ENCODE measurements at places on chromosomes 1 and 21.

GRCh38 chr1:87940421-87940820 lies 611.7 kb downstream of the LMO4 start:
- no peak for DNase-seq

- DNase-seq, result no peak
These were observed 53.6 kb downstream of the LRRC8C start for GRCh38 chr1:89686520-89686919.

GRCh38 chr1:192161976-192162375 lies 3.7 kb downstream of the RGS18 start:
- DNase-seq, result no peak

DNA sequence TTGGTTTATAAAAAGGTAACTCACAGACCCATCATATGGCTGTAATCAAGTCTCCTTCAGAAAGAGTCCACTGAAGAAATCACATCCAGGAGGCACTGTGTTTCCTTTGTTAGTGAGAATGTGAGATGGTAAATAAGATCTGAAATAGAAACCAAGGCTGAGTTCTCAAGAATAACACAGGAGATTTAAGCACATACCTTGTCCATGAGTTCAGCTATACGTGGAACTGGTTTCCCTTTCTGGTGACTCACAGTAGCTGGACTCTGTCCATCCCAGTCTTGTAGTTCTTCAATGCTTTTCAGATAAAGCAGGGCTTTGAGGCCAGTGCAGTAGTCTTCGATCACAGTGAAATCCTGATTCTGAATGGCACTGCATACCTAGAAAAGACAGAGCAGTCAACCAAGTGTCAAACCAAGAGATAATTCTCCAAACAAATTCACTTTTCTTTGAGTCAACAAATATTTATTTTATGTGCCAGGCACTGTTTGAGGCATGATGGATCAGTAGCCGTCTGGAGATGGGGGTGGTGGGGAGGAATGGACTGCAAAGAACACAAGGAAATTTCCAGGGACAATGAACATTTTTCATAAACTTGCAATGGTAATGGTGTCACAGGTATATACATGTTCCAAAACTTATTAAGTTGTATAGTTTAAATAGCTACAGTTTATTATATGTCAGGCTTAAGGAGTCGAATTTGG lies 471.4 kb downstream of the PTBP2 start:
- no peak for DNase-seq

GRCh38 chr1:202593845-202594244 lies 116.4 kb downstream of the SYT2 start:
- no peak for DNase-seq

- DNase-seq, result no peak
These were observed 1.3 kb downstream of the SMG5 start for GRCh38 chr1:156281281-156281680.
